ENCODE measurements at places on chromosomes 6 and 20.
A peak's percentile ranks its signal among the peaks of the same experiment; 100 is the strongest.

- no peak for DNase-seq
Observed at GRCh38 chr6:106446983-106447382, 86.5 kb downstream of the CRYBG1 start.

DNA sequence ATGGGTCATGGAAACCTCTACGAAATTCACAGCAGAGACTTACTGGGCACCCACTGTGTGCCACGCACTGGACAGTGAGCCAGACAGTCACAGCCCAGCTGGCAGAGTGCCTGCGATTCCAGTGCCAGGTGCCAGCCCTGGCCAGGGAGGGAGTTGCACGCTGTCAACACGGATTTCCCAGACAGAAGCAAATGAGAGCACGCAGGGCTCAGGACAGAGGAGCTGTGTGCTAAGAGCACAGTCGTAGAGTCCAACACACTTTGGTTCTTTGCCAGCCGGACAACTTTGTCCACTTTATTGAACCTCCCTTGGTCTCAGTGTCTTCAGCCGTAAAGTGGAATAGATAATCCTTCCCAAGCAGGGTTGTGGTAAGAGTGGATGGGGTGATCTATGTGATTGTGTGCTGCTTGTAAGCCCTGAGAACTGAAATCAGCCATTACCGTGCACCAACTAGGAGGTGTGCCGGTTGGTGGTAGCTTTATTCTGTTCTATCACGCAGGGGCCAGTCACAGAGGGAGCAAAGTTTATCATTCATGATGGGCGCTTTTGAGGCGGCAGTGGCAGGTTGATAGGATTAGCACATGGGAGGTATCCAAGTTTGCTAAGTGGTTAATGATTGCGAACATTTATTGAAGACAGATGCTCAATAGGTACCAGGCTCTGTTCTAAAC, 40.6 kb downstream of the SIRPA start:
- DNase-seq, result no peak

- no peak for DNase-seq
Observed at GRCh38 chr20:60052322-60052721, 94.1 kb downstream of the CDH26 start.

- no peak for DNase-seq
Observed at GRCh38 chr6:107246972-107247615, 131.8 kb upstream of the BEND3 start.

- no peak for DNase-seq
Observed at GRCh38 chr6:359261-360035, 32.1 kb upstream of the IRF4 start.

DNA sequence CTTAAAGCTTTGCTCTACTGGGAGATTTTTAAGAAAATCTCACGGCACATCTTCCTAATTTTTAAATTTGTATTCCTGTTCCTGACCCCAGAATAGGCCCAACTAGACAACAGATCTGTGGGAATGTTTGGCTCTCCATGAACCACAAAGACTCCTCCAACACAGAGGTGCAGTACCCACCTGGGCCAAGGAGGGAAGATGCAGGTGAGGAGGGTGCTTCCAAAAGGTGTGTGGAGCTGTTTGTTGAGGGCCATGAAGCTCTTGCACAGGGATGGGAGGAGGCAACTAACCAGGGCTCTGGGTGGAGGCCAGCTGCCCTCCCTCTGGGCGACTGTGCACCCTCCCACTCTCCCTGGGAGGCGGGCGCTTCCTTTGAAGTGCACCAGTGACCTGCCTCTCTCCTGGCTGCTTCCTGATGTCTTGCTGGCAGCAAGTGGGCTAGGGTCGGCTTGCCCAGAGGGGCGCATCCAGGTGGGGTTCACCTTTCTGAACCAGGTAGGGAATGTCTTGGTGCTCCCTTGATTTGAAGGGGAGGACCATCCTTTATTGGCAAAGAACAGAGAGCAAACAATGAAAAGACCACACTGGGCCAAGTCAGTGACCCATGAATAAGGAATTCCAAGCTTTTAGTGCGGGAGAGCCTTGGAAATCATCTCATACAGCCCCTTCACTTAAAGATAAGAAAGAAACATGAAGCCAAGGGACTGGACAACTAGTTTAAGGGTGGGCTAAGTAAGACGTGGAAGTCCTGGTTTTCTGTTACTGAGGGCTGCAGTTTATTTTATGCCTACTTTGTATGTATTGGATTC, 76.0 kb downstream of the ANKRD6 start:
- DNase-seq, result no peak

- no peak for DNase-seq
Observed at GRCh38 chr6:8181951-8182845, 79.8 kb upstream of the EEF1E1 start.

- no peak for DNase-seq
Observed at GRCh38 chr6:43383021-43383667, 13.7 kb upstream of the ZNF318 start.

GRCh38 chr20:49594143-49594930, 26.4 kb upstream of the PTGIS start:
- DNase-seq, result peak; percentile 41

- peak; percentile 100 for DNase-seq
Observed at GRCh38 chr6:73520688-73521350, at the start of gene EEF1A1. Gene EEF1A1 (minus strand): TSS chr6:73521032. CDS start chr6:73520026, 1,006 bp downstream.

All from stimulated activated CD8-positive, alpha-beta memory T cell treated with anti-CD3 and anti-CD28 coated beads, Interleukin-7, amount 100 ng/mL, for 24 hours (primary cell).